Erythroblast (primary cell): ENCODE measurements at places on chromosomes 11 and 22.

- DNase-seq, result peak; percentile 81
These were observed 1.7 kb downstream of the SMTN start for GRCh38 chr22:31082606-31083376.

DNA sequence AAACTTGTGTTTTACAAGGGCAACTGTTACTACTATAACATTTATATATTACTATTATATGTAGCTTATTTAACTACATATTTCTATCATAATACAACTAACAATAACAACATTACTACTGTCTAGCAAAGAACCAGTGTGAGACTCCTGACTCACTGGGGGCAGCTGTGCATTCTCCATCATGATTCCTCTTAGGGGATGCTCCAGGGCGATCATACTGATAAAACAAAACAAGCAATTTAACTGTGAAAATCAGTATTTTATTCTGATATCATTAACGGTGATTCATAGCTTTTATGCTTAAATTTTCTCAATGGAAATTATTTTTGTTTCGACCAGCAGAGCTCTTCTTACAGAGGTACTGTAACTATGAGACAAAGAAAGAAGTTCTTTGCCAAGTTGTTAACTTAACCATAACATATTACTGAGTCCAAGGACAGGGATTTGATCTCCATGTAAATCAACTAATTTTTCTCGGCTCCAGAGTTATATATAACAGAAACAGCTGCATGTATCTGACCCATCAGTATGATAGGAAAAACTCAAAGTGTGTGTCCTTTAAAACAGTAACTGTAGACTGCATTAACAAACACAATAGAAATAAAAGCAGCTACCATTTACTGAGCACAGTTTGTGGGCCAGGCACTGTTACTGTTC lies 24.8 kb upstream of the FNBP4 start:
- DNase-seq, result no peak

DNA sequence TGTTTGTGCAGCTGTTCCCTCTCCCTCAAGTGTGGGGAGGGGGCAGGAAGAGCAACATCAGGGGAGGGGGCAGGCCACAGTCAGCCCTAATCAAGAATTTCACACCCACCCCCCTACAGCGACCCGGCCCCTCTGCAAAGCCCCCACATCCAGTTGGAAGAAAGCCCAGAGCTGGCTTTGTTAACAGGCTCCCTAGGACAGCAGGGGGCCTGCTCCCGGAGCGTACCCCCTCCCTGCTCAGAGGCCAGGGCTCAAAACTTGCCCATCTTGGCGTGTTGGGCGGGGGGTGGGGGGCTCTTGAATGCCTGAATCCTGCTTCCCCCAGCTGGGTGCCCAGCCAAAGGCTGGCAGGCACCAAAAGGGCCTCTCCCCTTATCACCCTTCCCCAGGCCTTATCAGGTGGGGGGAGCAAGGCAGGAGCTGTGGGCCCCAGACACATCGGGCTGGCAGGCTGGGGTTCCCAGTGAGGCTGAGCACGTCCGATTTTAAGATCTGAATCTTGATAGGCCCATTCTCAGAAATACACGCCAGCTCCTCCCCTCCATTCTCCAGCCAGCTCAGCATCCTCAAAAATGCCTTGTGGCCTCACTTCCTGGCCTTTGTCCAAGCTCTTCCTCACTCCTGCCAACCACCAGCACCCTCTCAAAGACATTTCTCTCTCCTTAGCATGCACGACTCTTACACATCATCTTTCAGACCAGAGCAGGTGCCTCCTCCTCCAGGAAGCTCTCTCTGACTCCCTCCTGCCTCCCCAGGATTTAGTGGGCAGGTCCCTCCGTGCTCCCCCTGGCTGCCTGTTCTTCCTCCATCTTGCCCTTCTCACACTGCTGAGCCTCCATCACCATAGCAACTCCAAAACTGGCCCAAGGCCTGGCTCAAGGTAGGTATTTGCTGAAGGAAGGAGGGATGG lies 384.8 kb downstream of the MN1 start:
- DNase-seq, result peak; percentile 90

DNA sequence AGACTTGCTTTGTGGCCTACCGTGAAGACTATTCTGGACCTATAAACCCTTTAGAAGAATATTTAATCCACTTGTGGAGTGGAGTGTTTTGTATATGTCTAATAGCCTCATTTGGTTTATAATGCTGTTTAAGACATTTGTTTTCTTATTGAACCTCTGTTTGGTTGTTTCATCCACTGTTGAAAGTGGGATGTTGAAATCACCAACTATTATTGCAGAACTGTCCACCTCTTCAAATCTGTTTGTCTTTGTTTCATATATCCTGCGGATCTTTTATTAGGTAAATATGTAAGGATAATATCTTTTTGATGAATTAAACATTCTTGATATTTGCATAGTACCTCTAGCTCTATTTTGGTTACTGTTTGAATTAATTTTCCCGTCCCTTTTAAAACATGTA lies 49.1 kb downstream of the XKR3 start:
- DNase-seq, result no peak

DNA sequence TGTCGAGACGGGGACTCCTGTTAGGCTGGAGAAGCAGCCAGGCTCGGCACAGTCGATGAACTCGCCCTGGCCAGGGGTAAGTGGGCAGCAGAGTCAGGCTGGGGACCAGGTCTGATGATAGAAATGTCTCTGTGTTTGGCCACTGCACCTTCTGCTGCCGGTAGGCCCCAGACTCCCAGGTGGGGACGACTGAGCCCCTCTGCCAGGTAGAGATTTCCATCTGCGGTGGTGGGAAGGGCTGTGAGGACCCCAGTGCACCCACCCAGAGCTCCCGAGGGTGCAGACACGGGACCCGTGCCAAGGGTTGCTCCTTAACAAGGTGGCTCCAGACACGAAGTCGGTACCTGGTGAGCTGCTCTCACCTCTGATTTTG lies 862.5 kb downstream of the TBC1D22A start:
- DNase-seq, result no peak

- peak; percentile 63 for DNase-seq
These were observed 1.4 kb upstream of the TNNI2 start for GRCh38 chr11:1837171-1838076.

GRCh38 chr11:118247041-118247440 lies 5.1 kb downstream of the MPZL3 start:
- DNase-seq, result no peak

DNA sequence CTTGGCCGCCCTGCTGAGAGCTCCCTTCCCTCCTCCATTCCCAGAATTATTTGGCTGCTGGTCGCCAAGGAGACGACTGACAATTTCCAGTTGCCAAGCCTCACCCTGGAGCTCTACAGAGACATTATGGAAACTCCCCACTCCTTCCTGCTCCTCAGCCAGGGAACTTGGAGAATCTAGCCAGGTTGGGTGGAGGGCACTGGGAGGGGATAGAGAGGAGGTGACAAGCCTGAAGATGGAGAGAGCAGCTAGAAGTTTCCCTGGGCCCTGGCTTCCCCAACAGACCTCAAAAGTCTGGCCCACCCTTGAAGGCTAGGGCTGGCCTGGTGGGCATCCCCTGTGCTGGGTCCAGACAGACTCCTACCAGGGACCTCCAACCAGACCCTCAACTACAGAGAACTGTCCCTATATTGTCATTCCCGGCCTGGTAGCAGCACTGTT lies 6.7 kb upstream of the VSIG10L2 start:
- no peak for DNase-seq

DNA sequence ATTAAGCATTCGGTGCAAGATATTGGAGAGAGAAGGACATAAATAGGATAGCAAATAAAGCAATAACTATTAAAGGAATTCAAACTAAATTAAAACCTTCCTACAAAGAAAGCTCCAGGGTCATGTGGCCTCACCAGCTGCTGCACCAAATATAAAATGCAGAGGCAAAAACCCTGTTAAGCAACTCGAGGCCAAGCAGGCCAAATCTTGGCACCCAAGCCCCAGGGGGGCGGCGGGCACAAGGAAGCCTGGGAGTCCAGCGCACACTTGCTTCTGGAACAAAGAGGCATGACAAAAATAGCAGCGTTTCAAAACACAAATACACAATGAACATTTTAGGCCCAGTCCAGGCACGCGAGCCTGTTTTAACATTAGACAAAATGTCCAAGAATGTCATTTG lies 20.8 kb downstream of the KRTAP5-6 start:
- DNase-seq, result no peak

DNA sequence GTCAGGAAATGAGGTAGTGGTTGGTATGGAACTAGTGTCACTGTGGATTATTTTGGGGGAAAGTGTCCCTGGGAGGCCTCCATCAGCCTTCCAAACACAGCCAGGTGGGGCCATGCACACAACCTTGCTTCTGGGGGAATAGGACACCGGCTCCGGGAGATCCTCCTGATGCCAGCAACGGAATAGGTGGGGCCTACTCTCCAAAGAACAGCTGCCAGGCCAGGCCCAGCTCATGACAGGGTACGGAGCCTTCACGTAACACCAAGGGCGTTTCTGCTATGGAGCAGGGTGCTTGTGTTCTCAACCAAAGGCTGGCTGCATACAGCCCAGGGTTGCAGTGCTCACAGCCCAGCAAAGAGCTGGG lies 30.6 kb upstream of the LINC01488 start:
- DNase-seq, result no peak

DNA sequence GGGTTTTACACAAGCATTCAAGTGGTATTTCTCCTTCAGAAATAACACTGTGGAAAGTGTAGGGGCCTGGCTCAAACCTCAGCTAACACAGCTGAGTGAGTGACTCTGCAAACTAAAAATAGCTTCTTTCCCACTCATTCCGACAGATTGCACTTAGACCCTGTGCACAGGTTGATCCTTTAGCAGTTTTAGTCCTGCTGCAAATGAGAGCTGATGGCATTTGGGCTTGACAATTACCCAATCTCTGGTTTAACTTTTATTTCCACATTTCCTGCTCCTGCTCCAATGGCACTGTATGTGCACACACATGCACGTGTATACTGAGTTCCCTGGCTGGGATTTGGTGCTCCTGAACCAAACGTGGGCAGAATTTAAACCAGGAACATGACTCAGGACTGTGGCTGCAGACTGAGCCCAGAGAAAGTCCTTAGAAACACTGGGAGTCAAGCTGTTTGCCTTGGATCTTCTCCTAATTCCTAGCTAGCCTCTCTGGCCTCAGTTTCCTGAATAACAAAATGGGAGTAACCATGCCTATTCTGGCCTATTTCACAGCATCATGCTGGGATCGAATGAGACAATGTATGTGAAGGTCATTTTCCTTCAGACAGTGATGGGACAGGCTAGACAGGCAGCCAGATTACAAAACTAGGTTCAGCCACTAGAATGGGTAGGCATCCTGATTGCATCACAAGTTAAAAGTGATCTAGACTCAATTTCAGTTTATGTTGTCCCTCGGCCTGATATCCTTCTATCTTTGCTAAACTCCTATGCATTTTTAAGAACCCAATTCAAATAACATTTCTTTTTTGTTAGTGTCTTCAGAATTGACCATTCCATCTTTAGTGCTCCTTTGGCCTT lies 58.2 kb downstream of the SERGEF start:
- DNase-seq, result no peak

DNA sequence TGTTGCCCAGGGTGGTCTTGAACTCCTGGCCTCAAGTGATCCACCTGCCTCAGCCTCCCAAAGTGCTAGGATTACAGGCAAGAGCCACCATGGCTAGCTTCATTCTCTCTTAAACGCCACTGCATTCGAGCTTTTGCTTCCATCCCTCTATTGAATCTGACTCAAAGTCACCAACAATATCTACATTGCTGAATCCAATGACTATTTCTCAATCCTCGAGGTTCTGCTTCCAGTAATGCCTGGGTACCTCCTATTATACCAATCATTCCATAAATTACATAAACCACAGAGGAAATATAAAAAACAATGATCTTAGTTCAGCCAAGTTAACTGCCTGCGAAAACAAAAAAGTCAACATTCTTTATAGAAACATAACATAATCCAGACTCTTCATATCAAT lies 11.9 kb upstream of the NXF1 start:
- no peak for DNase-seq

DNA sequence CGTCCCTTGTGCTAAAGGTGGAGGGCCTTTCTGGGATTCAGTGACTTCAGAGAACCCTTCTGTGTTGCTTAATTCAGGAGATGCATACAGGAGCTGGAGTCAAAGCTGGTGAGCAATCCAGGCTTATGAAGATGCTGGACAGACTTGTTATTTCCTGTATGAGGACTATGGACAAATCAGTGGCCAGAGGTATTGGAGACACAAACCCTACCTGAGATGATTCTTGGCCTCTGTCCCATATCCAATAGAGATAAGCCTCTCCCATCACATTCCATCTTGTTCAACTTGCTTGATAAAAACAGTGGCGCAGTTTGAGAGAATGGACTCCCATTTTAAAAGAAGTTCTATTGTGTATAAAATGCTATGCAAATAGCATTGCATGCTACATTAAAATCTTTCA lies at the start of gene MRGPRX1:
Gene MRGPRX1, minus strand, starts transcription at position 101 of the 400 bp plus-strand sequence. CDS start 4,630 bp downstream, outside the sequence.
- no peak for DNase-seq

- no peak for DNase-seq
These were observed 75.2 kb downstream of the DHCR7 start for GRCh38 chr11:71372693-71373657.

GRCh38 chr11:75023446-75024067 lies 34.8 kb downstream of the NEU3 start:
- no peak for DNase-seq

DNA sequence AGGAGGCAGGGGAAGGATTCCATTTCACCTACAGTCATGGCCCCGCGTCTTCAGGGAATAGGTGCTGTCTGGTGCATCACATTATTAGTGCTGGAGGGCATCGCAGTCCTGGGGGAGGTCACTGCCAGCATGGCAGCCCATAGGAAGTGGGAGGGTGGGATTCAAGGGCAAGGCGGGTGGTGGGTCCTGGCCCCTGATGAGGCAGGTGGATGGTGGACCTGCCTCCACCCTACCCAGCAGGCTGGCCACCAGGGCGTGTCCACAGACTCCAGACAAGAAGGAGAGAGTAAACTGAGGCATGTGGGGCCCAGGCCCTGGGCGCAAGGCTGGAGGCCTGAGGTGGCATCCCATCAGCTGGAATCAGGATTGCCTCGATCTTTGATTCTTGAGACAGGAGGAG lies 53.3 kb downstream of the RTN4R start:
- no peak for DNase-seq

- no peak for DNase-seq
These were observed 116.1 kb downstream of the PHF21B start for GRCh38 chr22:44893731-44894080.

GRCh38 chr22:22554587-22555284 lies 4.3 kb downstream of the PRAME start:
- DNase-seq, result no peak

DNA sequence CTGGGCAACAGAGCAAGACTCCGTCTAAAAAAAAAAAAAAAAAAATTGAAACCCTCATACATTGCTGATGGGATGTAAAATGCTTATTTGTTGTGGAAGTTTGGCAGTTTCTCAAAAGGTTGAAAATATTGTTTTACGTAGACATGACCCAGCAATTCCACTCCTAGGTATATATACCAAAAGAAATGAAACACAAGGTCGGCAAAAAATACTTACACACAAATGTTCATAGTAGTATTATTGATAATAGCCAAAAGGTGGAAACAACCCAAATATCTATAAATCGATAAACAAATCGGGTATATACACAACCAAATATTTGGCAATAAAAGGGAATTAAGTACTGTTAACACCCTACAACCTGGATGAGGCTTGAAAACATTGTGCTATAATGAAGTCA lies 5.1 kb upstream of the ZNF143 start:
- no peak for DNase-seq

- no peak for DNase-seq
These were observed 7.4 kb downstream of the FADD start for GRCh38 chr11:70210530-70210929.
